ENCODE measurements at places on chromosomes 2 and 18.
A peak's percentile ranks its signal among the peaks of the same experiment; 100 is the strongest.

DNA sequence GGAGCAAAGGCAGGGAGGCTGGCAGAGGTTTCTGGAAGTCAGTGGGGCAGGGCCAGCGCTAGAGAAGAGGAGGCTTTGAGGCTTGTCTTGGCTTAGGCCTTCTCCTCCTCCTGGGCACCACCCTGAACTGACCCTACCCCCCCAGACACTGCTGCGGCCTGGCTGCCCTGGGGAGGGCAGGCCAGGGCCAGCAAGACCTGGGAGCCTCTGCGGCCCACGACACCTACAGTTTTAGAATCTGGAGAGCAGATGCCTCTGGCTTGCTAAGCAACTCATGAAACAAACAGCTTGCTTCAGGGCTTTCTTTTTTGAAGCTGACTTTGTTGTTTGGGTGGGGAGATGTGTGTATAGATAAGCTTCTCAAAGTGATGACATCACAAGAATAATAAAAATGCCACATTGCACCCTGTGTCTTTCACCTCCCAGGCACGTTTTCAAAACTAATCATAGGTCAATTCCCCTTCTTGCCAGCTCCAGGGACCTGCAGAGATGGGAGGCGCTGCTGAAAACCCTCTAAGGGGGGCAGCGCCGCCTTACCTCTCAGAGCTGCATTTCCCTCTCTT, 46.2 kb upstream of the SMAD7 start:
- DNase-seq, result no peak

DNA sequence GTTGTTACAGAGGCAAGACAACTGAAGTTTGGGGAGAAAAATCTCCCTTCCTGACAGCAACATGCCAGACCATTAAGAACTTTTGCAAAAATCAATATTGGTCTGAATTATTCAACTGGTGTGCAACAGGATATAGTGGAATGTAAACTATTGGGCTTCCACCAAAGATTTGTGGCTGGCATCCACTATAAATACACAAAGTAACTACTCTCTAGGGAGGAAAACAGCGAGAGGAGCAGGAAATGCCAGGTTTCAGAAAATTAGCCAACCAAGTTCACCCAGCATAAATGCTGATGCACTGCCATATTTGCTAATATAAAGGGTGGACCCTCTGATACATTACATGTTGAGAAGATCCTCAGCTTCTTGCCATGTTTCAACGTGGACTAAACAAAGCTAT, 267.6 kb upstream of the LYPD1 start:
- no peak for DNase-seq

DNA sequence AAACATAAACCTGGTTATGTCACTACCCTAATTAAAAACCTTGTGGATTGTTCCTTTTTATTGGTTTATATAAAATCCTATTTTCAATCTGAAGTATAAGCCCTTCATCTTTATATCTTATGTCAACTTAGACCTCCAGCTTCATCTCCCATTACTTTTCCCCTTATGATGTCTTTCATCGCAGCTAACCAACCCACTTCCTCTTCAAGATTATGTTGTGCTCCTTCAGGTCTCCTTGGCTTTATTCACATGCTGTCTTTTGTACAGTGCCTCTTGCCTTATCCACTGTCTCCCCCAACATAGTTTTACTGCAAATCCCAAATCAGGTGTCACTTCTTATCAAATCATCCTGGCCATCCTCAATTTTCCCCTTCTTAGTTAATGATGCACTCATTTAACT, 25.9 kb downstream of the MBD5 start:
- DNase-seq, result no peak

DNA sequence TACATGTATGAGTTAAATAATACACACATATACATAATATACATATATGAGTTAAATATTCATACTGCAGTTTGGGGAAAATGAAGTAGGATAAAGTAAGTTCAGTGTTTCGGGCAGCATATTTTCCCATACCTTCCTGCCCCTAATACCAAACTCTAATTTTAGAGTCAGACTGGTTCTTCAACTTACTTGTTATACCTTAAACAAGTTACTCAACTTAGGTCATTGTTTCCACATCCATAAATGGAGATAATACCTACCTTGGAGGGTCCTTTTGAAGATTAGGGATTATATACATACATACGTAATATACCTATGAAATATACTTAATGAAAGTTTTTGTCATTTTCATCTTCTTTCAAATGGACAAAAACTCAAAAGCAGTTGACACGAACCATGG, 8.4 kb downstream of the MEMO1 start:
- no peak for DNase-seq

DNA sequence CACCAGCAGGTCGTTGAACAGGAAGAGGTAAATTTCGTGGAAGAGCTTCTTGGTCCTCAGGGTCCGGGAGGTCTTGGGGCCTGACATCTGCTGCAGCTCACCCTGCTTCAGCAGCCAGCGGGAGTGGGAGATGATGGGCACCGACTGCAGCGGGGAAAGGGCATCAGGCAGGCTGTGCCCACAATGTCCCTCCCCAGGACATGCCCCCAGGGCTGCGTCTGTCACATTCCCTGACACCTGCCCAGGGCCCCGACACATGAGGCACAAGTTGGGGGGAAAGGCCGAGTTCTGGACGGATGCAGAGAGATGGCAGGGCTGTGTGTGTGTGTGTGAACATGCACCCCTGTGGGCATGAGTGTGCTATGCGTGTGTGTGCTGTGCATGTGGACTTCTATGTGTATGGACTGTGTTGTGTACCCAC, 13.9 kb downstream of the SNORC start:
- DNase-seq, result no peak

DNA sequence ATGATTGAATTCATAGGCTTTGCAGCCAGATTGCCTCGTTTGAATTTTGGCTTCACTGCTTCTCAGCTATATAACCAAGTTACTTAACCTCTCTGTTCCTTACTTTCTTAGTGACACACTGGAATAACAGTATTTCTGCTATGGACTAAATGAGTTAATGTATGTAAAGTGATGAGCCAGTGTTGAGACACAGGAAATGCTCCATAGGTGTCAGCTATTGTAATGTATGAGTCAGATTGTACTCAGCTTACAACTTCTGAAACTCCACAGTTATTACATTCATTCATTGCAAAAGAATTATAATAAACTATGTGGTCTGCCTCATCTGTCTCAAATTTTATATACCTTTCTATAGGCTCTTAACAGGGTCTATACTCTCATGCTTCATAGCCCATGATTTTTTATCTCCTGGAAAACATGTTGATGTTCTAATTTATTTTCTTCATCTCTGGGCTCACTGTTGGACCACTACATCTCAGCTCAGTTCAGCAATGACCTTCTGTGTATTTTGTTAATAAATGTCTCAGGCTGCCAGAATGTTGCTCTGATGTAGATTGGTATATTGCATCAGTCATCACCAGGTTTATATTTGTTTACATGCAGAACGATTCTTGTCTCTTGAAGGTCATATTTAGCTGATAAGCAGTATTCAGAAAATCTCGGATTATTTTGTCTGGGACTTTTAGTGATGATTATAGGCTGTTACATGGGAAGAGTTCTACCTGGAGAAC, 76.2 kb downstream of the MAP3K20 start:
- DNase-seq, result no peak

DNA sequence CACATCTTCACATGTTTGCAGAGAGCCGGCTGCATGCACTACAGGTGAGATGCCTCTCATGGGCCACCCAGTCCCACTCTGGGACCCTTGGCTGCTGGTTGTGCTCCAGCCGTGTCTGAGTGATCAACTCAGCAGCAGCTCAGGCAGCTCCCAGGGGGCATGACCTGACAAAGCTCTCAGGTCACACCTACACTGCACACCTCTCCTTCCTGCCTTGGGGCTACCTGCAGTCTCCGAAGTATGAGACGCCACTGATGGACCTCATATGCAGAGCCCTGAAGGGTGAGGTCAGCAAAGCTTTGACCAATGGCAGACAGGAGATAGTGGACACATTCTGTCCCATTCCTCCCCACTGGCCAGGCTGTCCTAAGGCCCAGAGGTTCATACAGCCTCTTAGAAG, 51.4 kb downstream of the LBH start:
- DNase-seq, result no peak

DNA sequence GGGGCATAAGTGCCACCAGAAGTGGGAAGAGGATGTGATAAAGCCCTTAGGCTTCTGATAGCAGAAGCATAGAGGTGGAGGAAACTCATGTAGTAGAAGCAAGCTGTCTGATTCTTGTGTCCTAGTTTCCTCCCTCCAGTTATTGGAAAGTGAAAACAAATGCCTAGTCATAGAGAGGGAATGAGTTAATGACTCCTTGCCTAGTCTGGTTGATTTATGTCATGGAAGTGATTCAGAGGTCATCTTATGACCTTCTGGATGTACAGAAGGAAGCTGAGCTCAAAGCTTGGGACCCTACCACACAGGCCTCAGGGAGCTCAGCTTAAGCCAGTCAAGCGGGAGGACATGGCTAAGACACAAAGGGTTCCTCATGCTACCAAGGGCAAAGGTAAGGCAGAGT, 232.2 kb downstream of the THSD7B start:
- DNase-seq, result no peak

DNA sequence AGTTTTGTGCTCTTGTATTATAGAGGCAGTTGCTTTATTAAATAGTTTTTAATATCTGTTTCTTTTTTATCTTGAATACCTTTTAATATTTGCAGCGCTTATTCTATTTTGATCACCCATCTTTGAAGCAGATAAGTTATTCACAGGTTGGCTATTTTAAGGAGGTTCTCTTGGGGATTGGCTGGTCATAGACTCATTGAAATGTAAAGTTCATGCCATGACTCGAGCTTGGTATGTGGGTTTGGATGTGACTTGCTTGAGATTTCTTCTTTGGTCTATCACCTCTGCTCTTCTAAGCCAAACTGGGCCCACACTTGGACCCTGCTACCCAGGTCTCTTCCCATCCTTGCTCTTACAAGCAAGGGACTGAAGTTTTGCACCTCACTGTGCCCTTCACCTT, 33.6 kb downstream of the FARP2 start:
- DNase-seq, result no peak

GRCh38 chr2:98915751-98916358, 20.2 kb downstream of the CRACDL start:
- no peak for DNase-seq

DNA sequence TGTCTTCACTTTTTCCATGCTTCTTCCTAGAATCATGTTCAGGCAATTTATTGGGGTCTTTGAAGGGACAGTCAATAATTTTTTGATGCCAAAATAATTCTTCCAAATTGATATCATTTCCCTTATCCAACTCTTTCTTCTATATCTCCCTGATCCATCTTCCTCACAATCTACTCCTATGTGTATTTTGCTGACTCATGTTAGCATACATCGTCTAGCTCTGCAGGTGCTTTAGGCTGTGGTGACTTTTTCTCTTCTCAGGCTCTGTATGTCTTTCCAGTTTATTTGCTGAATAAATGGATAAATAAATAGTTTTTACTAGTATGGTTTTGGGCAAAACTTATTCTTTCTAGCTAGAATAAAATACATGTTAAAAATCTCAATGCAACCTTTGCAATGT, 1650.9 kb upstream of the TMEFF2 start:
- DNase-seq, result no peak

GRCh38 chr2:49980774-49981173, 826.5 kb upstream of the FSHR start:
- DNase-seq, result no peak

GRCh38 chr2:45000921-45001868, 8.1 kb downstream of the SIX2 start:
- DNase-seq, result no peak

- peak; percentile 3 for DNase-seq
These were observed 30.8 kb downstream of the CCDC150 start for GRCh38 chr2:196670342-196670741.

DNA sequence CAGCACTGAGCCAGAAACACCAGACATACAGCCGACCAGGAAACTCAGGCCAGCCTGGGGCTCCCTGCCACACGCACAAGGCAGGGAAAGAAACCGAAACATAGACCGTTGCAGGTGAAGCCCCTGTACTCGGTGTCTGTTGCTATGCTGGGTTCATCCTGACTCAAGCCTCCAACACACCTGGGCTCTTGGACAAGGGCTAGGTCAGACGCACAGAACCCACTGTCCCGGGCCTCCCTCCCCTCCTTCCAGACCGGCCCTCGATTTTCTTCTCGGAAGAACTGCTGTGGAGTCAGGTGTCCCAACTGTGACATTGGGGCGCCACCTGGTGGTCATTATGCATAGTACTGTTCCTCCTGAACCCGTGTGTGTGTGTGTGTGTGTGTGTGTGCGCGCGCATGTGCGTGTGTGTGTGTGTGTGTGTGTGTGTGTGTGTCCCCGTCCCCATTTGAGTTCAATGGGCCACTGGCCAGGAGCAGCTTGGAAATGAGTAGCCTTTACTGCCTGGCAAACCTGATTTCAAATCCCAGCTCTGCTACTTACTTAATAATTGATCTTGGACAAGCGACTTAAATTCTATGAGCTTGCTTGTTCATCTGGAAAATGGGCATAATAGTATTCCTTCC, 55.4 kb upstream of the GLI2 start:
- DNase-seq, result peak; percentile 80

DNA sequence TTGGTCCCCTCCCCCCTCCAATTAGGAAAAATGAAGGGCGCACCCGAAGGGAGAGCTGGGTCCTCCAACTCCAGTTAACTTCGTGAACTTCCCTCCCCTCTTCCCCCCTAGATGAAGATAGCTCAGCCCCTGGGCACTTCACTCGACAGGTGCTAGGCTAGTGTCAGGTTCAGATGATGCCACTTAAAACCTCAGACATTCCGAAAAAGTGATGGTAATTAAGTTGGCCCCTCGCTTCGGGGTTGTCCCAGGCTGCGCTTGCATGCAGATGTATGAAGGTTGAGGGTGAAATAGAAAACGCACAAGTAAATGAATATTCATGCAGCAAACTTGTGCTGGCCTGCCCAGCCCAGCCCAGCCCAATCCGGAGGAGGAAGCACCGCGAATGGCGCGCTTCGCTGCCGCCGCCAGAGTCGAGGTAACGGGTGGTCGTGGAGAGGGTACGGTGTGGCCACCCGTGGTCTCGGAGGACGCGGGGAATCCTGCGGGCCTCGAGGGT, 3.0 kb upstream of the GBX2 start:
- DNase-seq, result peak; percentile 39

DNA sequence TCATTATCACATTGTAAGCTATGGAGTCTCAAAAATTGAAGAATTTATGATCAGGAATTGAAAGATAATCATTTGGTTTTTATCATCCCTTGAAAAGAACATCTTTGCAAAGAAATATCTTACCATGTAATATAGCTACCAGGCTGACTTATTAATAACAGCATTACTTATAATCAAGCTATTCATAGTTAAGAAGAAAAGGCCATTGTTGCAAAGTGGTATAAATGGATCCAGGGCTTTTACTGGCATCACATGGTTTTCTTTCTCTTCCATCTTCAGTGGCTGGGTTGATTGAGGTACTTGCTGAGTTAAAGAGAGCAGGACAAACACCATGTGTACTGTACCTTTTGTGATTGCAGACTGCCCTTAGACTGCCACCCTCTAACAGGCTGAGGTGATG, 39.6 kb downstream of the MFSD6 start:
- DNase-seq, result no peak

- DNase-seq, result no peak
These were observed 7.3 kb downstream of the ALPP start for GRCh38 chr2:232385660-232386489.

GRCh38 chr18:78525366-78526111, 454.1 kb upstream of the SALL3 start:
- no peak for DNase-seq

GRCh38 chr2:158953454-158953853, 15.0 kb upstream of the TANC1 start:
- no peak for DNase-seq

- DNase-seq, result no peak
These were observed 99.8 kb downstream of the UXS1 start for GRCh38 chr2:106094131-106094841.
